ENCODE measurements at places on chromosomes 5 and 9. TPM values are rescaled to one million over a fixed set of nuclear protein-coding genes. Genes with fewer than 3 reads are reported as not detected.

GRCh38 chr5:51389288-51389576 lies 6.0 kb downstream of the ISL1 start:
- no peak for DNase-seq

GRCh38 chr5:172466062-172466461 lies 11.7 kb upstream of the SH3PXD2B start:
- DNase-seq, result no peak

The C9orf152 gene
- not detected for total RNA-seq

DNA sequence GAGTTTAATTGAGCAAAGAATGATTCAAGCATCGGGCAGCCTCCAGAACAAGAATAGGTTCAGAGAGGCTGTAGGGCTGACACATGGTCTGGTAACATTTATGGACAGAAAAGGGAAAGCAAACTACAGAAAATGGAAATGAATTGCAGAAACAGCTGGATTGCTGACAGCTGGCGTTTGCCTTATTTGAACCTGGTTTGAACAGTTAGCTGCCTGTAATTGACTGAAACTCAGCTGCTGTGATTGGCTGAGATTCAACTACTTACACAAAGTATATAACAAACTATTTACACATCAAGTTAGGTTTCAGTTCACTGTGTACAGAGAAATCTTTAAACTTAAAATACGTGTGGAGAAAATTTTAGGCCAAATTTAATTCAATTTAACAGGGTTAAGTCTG lies 441.7 kb downstream of the PRELID2 start:
- no peak for DNase-seq

The RNF183 gene
- not detected for total RNA-seq

DNA sequence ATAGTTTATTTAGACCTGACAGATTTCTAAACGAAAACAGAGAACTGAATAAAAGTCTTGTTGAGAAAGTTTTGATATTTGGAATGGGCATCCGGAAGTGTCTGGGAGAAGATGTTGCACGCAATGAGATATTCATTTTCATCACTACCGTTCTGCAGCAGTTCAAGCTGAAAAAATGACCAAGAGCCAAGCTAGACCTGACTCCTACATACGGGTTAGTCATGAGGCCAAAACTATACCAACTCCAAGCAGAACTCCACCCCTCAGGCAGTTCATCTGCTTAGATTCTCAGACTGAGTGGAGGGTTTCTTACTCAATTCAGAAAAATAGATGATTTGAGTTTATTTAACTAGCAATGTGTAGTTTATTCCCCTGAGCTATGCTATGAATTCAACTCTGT lies 95.4 kb upstream of the ANXA1 start:
- DNase-seq, result no peak

- no peak for DNase-seq
Observed at GRCh38 chr9:79195879-79196278, 375.9 kb upstream of the TLE4 start.

DNA sequence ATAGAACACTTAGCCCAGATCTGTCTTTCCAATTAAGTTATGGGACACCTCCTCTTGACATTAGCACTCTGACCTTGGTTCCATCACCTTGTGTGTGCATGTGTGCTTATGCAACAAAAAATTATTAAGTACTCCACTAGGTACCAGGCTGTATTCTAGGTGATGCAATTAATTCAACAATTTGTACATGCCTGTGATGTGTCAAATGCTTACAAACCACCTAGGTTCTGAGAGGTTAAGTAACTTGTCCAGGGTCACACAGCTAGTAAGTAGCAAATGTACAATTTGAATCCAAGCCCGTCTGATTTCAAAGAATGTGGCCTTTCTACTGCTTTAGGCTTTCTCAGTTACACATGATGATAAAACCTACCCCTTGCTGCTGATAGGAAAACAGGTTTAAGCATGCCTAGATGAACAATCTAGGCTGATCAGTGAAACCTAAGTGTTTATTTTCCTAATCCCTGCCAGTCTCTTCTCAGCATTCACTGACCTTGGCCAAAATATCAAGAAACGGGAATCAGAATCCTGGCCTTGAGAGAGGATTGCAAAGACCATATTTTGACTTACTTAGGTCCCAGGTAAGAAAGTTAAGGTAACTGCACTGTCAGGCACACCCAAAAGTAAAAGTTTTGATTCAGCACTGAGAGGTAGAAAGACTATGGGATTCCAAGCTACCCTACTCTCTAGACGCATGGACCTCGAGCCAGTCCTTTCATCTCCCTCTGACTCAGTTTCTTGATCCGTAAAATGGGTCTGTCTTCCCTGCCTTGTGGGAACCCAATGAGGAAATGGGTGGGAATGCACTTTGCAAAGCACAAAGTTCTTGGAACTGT lies 1.0 kb downstream of the TBC1D2 start:
- no peak for DNase-seq

Measured in T-cell (primary cell).